PC-3 (cell line): ENCODE measurements at places on chromosomes 12 and 14. TPM values are rescaled to one million over a fixed set of nuclear protein-coding genes. Genes with fewer than 3 reads are reported as not detected.

- peak; percentile 73 for DNase-seq
Observed at GRCh38 chr12:10634427-10634826, 21.0 kb upstream of the MAGOHB start.

- no peak for DNase-seq
Observed at GRCh38 chr14:100894416-100894815, 9.1 kb downstream of the RTL1 start.

DNA sequence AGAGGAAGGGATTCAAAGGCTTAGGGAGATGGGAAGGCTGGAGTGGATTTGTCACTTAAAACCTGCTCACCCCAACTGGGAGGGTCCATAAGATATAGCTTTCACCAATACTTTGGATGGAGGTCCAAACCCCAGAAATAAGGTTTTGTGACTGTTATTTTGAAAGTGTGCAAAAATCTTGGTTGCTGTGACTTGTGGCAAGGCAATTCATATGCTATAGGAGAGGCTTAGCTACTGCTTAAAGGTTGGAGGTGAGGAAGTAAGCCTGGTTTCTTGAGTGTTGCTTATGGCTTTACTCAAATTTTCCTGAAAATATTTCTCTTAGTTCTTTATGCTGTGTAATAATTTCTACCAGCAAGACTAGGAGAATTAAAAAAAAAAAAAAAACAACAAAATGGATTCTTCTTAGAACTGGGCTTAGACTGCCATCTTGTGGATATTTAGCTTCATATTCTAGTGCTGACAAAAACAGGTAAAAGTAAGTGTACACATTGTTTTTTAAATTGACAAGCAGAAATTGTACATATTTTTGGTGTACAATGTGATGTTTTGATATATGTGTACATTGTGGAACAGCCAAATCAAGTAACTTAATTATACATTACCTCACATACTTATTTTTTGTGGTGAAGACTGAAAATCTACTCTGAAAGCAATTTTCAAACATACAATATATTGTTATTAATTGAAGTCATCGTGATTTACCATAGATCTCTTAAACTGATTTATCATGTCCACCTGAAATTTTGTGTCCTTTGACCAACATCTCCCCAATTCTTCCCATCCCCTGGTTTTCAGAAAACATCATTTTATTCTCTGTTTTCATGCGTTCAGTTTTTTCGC lies 23.0 kb downstream of the PDE6H start:
- peak; percentile 54 for DNase-seq

GRCh38 chr12:15037091-15037687 lies 64.3 kb downstream of the PDE6H start:
- DNase-seq = peak; percentile 2

- no peak for DNase-seq
Observed at GRCh38 chr12:72053604-72054003, 115.0 kb downstream of the TPH2 start.

GRCh38 chr12:49863946-49864797 lies 21.3 kb upstream of the BCDIN3D start:
- no peak for DNase-seq

- peak; percentile 6 for DNase-seq
Observed at GRCh38 chr14:64098120-64098519, 196.1 kb downstream of the ESR2 start.

SLC10A1 gene
- total RNA-seq = not detected in 2 replicates

NANOG gene
- not detected in 2 replicates for total RNA-seq

- DNase-seq = peak; percentile 83
Observed at GRCh38 chr14:70856851-70857495, 47.7 kb upstream of the MAP3K9 start.

MDGA2 gene
- 0.04 and 0.17 TPM in 2 replicates for total RNA-seq

DNA sequence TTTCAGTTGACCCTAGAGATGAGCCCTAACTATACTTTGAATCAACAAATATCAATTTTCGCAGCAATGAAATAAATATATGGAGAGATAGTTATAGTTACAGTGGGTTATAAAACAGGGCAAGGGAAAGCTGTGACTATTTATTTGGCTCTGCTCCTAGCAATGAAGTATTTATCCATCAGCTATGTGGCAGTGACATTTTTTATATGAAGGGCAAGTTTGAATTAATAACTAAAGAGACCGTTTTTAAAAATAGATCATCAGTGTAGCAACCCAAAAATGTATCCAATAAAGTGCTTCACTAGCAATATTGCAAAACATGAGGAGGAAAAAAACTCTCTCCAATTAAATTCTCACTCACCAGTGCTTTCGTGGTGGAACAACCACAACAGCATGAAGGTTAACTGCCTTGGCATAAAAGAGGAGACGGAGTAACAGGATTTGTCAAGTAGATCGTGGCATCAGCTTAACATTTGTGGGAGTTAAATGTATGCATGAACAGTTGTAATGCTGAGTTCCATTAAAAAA lies 58.1 kb upstream of the NUDT4 start:
- no peak for DNase-seq

- no peak for DNase-seq
Observed at GRCh38 chr12:42428850-42429249, 102.9 kb downstream of the PPHLN1 start.

- peak; percentile 98 for DNase-seq
Observed at GRCh38 chr12:62724947-62725451, 210.0 kb downstream of the PPM1H start.

ZDHHC22 gene
- 0.15 and 0.81 TPM in 2 replicates for total RNA-seq

DNA sequence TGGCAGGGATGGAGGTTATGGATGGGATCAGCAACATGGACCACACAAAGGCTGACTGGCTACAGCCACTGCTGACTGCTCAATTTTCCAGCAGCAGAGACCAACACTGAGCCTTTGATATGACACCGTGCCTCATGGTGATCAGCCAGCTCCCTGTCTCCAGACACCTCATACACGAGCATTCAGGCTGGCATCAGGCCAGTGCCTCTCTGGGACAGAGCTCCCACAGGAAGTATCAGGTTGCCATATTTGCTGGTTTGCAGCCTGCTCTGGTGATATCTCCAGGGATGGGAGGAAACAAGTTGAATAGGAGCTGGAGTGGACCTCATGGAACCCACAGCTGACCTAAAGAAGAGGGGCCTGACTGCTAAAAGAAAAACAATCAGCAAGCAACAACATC lies 471.2 kb upstream of the ATXN7L3B start:
- peak; percentile 41 for DNase-seq

PLBD2 gene
- total RNA-seq = 18.8 and 38.1 TPM in 2 replicates

GRCh38 chr12:68364328-68364727 lies 32.2 kb upstream of the MDM1 start:
- no peak for DNase-seq

TROAP gene
- total RNA-seq = 99.2 and 103 TPM in 2 replicates

- DNase-seq = peak; percentile 35
Observed at GRCh38 chr12:10027311-10027710, 3.2 kb upstream of the CLEC9A start.

LALBA gene
- not detected in 2 replicates for total RNA-seq

DNA sequence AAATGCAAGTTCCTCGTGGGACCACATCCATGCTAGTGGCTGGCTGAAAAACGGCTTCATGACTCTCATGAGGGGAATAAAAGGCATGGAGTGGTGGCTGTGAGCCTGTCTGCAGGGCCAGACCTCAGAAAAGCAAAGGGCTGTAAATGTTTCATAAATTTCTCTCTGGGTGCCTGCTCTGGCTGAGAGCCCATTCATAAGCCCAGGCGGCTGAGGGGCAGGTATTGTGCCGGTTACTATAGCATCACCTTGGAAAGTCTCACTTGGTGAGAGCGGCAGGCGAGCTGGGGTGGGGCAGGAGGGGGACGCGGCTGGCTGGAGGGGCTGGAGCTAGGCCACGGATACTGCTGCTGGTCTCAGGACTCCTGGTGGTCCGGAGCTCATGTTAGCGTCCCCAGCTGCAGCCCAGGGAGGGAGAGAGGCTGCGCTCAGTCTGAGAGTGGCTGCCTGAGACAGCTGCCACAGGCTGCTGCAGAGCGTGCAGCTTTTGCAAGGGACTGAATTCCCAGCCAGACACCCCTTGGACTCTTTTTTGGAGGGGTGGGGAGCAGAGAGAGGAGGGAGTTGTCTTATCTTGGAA lies at the start of gene SLC17A8:
Gene SLC17A8 (plus strand): TSS at position 431 of the 580 bp plus-strand sequence. CDS start 318 bp downstream, outside the sequence.
- no peak for DNase-seq

DNA sequence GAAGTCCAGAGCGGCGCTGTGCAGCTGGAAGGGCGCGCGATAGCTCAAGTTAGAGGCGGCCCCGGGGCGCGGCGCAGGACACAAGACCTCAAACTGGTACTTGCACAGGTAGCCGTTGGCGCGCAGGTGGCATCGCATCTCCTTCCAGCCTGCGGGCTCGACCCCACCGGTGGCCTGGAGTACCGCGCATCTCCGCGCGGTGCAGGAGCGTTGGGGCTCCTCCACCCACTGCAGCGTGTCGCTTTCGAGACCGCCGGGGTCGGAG lies 553 bp downstream of the CLEC14A start:
- DNase-seq = no peak

DNA sequence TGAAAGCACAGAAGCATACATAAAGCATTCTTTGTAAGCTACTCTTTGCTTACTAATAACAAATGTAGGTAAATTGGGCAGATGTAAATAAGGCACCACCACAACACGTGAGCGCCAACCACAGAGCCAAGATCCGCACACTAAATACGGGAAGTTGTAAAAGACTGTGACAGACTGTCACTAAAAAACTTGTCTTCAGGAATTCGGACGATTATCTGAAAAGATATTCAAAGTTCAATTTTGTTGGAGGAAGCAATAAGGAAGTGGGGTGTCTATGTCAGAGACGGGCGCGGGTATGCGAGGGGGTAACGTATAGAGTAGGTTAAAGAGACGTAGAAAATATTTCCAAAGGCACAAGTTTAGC lies 1.5 kb upstream of the HSP90B1 start:
- DNase-seq = no peak

DNA sequence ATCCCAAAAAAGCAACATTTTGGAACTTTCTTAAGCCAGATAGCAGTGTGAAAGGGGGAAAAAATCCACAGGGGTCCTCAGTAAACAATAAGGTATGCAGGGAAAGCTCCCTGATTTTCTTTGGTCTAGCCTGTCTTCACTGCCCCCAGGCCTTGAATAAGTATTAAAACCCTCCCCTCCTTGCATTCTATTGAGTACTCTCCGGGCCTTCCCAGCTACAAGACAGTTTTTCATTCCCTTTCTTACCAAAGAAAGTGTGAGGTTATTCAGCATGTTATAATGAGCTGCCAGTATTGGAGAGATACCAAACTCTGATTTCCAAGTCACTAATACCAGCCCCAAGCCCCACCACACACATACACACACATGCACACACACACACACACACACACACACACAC lies 59.8 kb upstream of the KIF21A start:
- no peak for DNase-seq

DNA sequence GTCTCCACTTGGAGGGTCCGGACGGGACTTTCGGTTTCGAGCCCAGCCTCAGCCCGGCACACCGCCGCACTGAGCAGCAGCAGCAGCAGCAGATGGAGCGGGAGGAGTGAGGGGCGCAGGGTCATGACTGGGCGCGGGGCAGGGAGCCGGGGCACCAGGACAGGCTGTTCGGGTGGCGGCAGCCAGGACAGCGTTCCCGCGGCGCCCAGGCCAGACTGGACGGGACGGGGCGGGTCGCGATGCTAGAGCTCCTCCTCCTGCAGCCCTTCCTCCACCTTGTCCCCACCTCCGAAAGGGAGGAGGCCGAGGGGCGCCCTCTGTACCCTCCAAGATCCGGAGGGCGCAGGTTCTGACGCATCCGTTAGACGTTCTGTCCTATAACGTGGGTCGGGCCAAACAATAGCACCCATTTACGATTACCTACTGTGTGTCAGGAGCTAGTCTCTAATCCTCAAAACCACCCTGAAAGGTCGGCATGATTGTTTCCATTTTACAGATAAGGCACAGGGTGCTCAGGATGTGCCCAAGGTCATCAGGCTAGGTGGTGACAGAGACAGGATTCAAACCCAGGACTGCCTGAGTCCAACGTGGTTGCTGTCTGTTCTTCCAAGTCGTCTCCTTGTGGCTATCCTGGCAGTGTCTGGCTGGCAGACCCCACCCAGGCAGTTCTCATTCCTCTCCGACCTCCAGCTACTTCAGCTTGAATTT lies at the start of gene FKBP11:
Gene FKBP11 (minus strand): TSS at position 189 of the 708 bp plus-strand sequence. CDS start 64 bp downstream, at position 125.
- DNase-seq = no peak
